ENCODE measurements at places on chromosomes 12 and 14.

DNA sequence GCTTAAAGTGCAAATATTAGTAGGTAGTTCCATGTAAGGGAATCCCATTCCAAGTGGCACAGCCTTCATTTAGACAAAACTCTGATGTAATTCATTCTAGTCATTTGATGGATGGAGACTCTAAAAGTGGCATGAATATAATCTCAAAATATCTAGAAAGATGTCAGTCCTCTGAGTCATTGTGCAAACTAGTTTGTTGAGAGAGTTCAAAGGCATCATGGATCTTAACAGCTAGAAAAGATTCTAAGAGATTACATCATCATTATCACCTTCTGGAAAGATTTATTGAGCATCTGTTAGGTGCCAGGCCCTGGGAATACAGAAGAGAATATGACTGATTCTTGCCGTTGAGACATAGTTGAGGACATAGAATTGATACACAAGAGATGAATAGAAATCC is 30.7 kb downstream of the CRADD start:
- no peak for DNase-seq

- DNase-seq, result no peak
Observed at GRCh38 chr12:120352117-120352516, 16.8 kb downstream of the MSI1 start.

DNA sequence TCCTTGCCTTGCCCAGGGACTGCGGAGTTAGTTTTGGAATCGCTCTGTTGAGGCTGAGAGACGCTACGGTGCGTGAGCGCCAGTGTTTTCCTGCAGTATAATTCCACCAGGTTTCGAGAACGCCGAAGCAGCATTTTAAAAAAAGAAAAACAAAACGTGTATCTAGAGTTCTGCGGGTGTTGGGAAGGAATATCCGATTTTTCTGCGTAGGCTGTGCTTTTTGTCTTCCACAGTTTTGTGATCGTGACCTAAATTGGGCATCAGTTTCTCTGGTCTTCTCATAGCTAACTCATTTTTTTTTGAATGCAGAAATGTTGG is 778 bp downstream of the DNM1L start:
- no peak for DNase-seq

- DNase-seq, result no peak
Observed at GRCh38 chr14:99632410-99633035, 12.4 kb upstream of the HHIPL1 start.

GRCh38 chr14:24900269-24901100 is 149.5 kb downstream of the STXBP6 start:
- no peak for DNase-seq

DNA sequence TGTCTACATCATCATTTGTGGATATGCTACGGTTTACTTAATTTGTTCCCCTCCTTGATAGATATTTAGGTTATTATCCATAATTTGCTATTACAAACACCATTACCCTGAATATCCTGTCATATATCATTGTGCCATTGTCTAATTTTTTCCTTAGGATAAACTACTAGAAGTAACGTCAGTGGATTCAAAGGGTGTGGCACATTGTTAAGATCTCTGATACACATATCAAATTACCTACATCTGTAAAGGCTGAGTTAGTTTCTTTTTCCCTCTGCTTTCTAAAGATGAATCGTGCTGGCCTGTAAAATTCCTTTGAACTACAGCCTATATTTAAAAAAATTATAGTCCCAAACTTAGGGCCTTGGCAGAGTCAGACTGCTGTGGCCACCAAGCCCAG is 53.9 kb upstream of the STRN3 start:
- no peak for DNase-seq

DNA sequence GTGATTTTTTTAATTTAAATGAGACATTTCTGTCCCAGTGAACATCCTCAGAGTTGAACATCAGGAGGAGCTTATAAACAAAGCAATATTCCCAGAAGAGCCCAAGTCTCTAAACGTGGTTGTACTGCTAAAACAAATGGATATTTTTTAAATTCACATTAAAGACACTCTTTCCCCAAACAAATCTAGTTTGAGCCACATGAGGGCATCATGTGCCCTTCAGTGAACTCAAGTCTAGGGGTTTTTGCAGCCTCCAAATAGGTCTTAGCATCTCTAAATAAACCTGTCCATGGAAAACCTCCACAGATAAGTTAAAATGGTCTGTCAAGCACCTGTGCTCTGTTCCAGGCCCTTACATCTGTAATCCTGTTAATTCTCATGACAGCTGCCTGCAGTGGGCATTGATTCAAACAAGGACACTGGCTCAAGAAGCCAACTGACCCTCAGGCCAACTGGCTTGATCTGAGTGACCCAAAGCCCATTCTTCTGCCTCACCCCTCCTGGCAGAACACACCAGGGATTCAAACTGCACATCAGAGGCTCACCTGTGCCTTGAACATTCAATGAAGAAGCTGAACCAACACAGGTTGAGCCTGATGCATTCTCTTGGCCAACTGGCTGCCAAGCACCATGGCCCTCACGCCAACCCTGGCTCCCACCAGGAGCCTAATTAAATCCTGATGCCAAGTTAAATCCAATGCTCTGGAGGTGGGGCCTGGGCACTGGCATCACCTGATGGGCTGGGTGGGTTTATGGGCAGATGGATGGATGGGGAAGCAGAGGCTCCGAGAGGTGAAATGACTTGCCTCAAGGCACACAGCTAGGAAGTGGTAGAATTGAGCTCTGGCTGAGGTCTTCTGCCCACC is 8.6 kb downstream of the ISCU start:
- no peak for DNase-seq

DNA sequence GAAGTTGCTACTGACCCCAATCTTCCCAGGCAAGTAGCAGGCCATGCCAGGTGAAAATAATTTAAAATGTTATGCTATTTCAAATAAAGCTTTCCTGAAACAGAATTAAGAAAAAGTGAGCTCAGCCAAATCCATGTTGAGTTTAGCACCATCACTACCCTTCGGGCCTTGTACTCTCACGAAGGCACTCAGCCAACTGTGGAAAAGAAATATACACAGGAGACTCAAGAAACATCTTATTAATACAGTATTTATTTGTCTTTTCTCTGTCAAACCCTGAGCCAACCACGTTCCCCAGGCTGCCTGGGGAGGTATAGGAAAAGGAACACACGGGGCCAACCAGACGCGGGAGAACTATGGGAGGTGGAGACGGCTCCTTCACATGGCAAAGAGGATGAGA is 10.9 kb downstream of the ATP5MC2 start:
- no peak for DNase-seq

DNA sequence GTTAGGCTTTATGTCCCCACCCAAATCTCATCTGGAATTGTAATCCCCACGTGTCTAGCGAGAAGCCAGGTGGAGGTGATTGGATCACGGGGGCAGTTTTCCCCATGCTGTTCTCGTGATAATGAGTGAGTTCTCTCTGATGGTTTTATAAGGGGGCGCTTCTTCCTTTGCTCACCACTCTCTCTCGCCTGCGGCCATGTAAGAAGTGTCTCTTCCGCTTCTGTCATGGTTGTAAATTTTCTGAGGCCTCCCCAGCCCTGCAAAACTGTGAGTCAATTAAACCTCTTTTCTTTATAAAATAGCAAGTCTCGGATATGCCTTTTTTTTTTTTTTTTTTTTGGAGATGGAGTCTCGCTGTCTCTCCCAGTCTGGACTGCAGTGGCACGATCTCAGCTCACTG is 13.3 kb downstream of the IL31 start:
- no peak for DNase-seq

DNA sequence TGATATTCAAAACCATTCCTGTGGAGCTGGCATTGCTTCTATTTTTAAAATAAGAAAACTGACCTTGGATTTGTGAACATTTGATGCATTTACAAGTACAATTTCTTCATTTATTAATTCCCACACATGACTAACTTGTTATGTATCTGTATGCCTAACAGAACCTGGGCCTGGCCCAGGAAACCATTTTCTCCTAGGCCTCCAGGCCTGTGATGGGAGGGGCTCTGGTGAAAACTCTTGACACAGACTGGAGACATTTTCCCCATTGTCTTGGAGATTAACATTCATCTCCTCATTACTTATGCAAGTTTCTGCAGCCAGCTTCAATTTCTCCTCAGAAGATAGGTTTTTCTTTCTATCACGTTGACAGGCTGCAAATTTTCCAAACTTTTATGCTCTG is 42.0 kb downstream of the GLIPR1L2 start:
- DNase-seq, result no peak

DNA sequence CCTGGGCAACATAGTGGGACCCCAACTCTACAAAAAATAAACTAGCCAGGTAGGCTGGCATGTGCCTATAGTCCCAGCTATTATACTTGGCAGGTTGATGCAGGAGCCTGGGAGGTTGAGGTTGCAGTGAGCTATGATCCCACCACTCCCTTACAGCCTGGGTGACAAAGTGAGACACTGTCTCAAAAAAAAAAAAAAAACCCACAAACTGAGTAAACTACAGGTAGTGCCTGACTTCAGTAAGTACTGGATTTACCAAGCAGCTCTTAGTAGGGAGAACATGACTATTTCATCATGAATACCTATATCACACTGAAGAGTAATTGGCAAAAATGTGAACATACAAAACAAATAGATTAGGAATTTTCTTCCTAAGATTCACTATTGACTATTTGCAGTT is 32.4 kb upstream of the AP4S1 start:
- no peak for DNase-seq

DNA sequence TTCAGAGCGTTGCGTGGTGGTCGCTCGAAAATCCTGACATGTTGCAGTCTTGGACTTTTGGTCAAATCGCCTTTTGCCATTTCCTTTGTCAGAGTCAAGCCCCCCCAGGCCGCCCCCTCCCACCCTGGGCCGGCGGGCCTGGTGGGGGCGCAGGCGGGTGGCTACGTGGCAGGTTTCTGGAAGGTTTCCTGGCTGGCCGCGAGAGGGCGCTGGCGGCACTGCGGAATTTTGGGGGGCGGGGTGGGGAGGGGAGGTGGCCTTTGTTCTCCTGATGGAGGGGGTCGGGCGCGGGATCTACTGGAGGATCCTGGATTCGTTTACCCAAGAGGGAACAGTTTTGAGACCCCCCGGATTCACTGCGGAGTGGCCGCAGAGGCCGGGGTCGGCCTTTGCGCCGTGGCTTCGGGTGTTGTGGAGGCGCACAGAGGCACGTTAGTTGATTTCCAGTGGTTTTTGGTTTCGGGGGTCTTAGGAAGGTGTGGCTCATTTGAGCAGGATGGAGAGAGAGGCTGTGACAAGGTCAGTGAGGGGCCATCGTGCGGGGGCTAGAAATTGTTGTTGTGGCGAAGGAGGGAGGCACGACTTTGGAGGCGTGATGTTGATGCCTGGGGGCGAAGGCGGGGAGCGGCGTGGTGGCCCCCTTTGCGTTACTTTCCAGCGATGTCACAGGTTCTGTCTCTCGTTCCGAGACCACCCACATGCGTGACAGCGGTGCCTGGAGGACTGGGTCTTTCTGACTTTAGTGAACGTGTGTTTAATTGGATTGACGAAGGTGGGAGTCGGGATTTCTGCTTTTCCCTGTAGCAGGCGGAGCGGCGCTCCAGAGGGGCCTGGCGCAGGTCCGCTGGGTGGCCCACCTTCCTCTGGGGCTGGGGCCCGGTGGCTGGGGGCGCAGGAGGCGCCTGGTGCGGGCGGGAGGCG is 1.4 kb downstream of the MEG3 start:
- no peak for DNase-seq

- no peak for DNase-seq
Observed at GRCh38 chr12:106671840-106672239, 89.0 kb downstream of the RFX4 start.

- DNase-seq, result no peak
Observed at GRCh38 chr12:49887536-49888401, 15.9 kb downstream of the FAIM2 start.
